ENCODE measurements at places on chromosomes 4 and X. TPM values are rescaled to one million over a fixed set of nuclear protein-coding genes. Genes with fewer than 3 reads are reported as not detected.

The ACSL1 gene
- 17.7 TPM for total RNA-seq

GRCh38 chr4:11894977-11895376 is 466.3 kb upstream of the HS3ST1 start:
- DNase-seq, result peak; percentile 11

DNA sequence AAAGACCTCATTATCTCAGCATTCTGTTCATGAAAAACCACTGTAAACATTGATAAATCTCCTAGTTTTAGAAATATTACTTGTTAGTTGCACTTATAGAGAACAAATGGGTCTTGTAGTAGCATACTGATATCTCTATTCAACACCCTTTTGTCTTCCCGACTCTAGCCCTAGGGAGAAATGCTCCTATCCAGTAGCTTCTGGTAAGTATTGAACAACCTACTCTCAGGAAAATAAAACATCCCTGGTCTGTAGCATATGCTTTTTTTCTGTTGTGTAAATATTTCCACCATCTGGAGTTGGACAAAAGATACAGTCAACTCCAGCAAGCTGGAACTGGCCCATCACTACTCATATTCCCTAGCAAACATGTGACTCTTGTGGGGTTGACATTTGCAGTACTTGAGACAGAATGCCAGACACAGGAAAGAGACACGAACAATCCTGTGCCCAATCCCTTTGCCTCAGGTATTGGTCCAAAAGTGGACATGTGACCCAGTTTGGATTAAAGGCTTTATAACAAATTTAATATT is 188.2 kb downstream of the GC start:
- no peak for DNase-seq

- no peak for DNase-seq
Measured at GRCh38 chr4:93116624-93117023, 711.9 kb upstream of the ATOH1 start.

DNA sequence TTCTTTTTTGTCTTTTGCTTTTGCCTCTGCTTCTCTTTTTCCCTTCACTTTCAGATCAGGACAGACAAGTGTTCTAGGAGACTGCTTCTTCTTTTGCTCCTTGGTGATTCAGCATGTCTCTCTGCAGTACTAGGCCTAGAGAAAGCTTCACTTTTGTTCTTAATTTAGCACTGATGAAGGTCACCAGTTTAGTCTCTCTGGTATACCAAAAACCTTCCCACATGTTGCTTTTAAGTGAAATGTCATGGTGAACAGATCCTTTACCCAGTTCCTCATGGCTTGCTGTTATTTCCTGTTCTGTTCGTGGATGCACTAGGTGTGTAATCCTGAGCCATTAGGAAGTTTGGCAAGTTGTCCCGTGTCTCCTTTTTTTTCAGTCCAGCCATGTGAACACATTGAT is 53.3 kb downstream of the NBDY start:
- DNase-seq, result no peak

All from endothelial cell of umbilical vein (primary cell).